ENCODE measurements at places on chromosomes 5 and 9.

DNA sequence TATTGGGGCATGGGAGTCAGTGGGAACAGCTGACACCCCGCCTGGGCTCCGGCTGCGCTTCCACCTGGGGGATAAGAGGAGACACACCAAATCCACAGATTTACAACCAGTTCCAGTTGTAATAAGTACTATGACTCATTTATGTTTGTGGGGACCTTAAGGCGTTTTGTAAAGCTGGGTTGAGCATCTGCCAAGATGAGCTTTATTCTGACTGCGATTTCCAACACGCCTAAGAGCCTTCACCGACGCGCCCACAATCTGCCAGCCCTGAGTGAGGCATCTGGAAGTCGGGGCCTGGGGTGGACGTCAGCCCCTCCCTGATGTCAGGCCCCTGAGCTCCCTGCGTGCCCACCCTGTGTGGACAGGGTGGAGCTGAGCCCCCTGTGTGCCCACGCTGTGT, 14.3 kb upstream of the LHX3 start:
- DNase-seq, result no peak

GRCh38 chr9:19720377-19720776, 68.5 kb downstream of the SLC24A2 start:
- peak; percentile 35 for DNase-seq

DNA sequence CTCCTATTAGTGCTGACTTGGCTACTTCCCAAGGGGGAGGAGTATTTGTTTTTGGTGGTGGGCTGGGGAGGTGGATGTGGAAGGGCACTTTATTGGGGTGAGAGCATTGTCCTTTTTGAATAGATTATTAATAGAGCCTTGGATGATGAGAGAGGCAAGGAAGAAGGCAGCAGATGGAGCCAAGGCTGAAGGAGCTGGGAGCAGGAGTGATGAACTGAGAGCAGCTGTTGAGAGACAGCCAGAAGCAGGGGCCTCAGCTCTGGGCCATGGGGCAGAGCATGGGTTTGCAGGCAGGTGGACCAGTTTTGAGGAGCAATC, 29.6 kb downstream of the RGS3 start:
- DNase-seq, result no peak

GRCh38 chr5:15222156-15222555, 277.8 kb upstream of the FBXL7 start:
- DNase-seq, result no peak

DNA sequence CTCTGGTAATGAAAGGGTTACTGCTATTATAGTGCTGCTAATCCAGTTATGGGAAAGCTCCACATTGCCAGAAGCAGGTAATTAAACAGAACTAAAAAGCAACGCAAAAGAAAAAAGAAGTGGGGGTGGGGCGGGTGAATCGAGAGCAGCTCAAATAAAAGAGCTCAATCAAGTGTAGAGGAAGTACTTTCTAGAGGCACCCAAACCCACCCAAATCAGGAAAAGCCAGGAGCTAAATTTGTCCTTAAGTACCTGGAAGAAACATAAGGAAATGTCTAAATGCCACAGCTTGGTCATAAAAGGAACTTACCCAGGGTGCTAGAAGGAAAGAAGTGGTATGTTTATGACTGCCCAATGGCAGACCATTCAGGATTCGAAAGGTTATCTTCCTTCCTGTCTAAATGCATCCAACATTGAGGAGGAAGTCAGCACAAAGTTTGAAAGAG, 2.4 kb upstream of the RNF145 start:
- DNase-seq, result no peak

DNA sequence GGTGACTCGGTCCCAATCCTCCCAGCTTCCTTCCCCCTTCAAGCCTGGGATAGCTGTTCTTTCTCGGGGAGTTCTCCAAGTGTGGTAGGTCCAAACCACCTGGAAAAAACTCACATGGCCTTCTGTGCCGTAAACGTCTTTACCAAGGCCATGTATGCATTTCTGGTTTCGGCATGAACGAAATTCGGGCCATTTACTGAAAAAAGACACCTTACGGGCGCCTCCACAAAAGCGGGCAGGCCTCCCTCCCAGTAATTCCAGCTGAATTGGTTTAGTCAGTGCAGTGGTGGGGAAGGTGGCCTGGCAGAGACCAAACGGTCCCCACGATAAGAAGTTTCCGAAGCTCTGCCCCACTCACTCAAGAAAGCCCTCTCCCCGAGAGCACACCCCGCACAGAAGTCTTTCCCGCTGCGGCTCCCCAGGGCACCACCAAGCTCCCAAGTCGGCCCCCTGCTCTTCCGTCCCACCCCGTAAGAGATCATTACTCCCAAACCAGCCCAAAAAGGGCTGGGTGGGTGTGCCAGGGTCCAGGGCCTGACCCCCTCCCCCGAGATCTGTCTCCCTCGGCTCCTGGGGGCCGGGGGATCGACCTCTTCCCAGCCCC, 86.3 kb upstream of the MELK start:
- DNase-seq, result no peak

DNA sequence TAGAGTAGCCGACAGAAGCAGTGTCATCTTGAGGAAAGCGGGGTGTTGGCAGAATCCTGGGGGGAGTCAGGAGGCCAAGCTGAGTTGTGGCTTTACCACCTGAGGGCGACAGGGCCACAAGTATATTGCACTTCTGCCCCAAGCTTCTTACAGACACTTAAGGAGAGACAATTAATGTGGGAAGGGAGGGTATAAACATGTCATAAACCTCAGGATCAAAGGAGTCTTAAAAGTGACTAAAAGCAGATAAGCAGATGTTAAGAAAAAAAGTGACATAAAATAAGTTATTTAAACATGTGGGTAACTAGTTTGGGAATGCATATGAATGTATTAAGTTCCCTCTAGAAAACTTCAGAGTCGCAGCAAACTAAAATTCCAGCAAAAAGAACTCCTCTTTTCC, 63.9 kb downstream of the ERAP1 start:
- no peak for DNase-seq

Measured in Caco-2 (cell line).